ENCODE measurements at places on chromosomes 2 and 18.

DNA sequence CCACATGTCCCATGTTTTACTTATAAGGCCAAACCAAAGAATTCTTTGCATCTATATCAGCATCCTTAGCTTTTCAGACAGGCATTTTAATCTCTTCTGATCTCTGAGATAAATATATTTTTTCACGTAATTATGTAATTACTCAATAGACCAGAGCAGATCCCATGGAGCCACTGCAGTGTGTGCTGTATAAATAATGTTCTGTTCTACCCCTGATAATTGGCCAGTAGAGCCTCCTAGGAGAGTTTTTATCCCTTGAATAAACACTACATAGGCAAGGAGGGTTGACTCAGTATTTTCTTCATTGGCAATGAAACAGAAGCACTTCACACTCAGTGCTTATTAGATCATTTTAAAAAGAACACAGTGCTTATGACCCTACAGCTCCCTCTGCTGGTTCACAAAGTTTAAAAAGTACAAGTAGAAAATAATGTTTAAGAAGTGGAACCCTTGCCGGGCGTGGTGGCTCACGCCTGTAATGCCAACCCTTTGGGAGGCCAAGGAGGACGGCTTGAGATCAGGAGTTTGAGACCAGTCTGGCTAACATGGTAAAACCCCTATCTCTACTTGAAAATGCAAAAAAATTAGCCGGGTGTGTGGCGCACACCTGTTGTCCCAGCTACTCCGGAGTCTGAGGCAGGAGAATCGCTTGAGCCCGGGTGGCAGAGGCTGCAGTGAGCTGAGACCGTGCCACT is 91.9 kb downstream of the PPP1R1C start:
- DNase-seq = peak; percentile 87

DNA sequence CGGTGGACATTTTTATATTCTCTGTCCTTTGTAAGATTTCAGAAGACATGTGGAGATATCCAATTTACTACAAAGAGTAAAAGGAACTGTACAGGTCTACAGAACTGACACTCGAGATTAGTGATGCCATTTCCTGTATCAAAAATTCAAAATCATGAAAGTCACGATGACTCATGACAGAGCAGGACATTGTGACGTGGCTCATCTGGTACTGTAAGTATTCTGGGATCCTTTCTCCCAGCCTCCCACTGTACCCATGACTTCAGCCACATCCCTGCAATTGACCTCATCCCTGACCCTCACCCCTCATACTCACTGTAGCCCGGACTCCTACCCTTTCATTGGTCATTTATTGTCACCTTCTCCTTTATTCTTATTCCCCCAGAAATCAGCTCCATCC is 736.5 kb downstream of the EPHA4 start:
- DNase-seq = no peak

DNA sequence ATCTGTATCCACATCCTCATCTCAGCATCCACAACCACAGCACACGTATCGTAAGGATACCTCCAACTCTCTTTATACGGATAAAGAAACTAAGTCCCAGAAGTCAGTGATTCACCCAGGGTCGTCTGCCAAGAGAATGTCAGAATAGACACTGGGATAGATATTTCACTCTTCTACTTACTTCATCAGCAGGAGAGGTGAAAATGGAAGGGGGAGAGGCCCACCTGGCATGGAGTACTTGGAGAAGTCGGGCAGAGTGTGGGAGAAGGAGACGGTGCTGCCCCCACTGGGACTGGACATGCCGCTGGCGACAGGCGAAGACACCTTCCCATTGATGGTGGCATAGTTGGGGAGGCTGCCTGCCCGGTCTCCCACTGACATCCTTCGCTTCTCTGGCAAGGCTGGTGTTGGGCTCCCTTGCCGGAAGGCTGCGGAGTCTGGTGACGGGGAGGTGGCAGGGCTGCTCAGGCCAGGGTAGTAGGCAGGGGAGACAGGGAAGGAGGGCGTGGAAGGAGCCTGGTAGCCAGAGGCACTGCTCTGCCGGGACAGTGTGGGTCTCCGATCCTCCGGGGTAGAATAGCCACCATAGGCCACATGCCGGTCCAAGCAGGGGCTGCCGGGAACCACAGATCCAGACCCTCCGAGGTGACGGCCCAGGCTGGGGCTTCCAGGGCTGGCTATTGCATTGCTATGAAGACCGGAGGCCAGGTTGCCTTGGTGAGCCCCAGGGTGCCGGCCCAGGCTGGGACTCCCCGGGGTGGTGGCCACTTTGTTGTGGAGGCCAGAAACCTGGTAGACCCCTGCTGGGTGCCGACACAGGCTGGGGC is 185.1 kb downstream of the TNS1 start:
- DNase-seq = peak; percentile 25

DNA sequence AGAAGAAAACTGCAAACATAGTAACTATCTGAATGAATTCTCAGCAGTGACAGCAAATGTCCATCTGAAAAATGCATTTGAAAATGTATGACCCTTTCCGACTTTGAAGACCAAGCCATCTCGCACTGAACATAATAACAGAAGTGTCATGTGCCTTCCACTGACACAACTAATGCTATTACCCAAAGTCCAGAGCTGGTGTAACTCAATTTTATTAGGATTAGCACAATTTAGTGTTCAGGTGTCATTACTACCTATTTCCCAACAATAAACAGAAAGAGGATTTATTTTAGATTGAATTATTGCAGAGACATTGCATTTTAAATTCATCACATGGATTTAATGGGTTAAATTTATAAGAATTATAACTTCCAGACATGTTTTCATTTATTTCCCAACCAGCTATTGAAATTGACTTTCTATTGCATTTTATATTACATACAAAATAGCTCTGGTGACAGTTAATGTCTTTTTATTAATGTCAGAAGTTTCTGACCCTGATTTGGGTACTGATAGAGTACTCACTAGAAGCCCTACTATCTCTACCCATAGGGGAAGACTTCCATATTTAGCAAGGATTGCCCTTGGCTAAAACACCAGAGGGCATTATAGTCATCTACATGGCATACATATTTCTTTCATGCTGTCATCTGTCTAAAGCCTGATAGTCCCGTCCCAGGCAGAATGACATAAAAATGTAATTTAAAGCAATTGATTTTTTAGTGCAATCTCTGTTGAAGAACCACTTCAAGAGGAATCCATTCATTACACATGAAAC is 7.0 kb upstream of the STK39 start:
- peak; percentile 43 for DNase-seq

DNA sequence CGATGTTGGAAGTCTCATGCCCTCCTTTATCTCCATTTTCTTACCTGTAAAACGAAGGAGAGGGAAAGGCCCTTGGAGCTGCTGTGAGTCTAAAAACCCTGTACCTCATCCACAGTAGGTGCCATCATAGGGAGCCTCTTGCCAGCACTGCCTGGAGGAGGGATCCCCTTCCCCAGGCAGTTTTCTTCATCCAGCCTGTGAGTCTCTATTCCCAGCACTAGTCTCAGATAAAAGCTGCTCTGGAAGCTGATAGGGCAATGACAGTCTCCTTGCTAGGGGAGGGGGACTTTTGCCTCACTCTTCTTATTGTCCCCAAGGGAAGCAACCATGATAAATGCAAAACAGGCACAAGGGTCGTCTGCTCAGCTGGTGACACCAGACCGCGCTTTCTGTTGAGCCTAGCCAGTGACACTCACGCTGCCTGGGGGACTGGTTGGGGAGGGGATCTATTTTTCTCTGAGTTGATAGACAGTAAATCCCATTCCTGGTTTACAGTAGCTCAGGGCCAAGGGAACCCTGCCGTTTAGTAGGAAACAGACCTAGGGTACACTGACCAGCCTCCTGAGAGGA is 139.5 kb upstream of the NABP1 start:
- DNase-seq = no peak

GRCh38 chr2:139825726-139826125 is 1045.5 kb upstream of the NXPH2 start:
- no peak for DNase-seq

GRCh38 chr2:39730685-39731302 is 48.3 kb downstream of the THUMPD2 start:
- DNase-seq = peak; percentile 15

DNA sequence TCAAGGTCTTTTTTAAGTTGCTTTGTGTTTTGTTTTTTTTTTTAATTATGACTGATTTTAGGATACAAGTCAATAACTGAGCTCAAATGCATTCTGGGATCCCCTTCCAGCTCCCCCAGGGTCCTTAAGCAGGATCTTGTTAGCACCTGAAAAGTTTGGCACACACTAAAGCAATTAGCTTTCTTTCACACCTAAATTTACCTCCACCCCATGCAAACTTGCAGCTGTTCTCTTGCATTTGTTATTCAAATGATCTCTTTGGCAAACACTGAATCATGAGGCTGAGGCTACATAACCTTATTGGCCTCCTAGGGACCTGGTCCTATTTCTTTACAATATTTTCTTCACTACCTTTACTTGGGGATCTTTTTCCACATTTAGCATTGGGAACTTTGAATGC is 2026.1 kb upstream of the CELF4 start:
- no peak for DNase-seq

DNA sequence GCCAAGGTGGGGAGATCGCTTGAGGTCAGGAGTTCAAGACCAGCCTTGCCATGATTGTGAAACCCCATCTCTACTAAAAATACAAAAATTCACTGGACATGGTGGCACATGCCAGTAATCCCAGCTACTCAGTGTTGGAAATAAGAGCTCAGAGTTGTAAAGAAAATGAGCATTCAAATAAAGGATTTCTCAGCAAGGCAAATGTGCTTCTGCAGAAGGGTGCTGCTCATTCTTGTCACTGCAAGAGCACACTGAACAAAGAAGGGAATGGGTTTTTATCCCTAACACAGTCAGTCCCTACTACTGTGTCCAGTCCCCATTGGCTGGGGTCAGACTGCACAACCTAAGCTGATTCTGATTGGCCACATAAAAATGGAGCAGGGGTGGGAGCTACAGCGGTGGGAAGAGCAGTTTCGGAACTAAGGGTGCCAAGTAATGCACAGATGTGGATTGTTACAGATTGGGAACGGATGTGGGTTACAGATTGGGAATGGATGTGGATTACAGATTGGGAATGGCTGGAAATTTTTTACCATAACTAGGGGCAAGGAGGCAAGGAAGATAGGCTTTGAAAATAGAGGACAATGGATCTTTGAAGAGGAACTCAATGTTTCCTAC is 31.1 kb upstream of the TRAPPC8 start:
- no peak for DNase-seq

DNA sequence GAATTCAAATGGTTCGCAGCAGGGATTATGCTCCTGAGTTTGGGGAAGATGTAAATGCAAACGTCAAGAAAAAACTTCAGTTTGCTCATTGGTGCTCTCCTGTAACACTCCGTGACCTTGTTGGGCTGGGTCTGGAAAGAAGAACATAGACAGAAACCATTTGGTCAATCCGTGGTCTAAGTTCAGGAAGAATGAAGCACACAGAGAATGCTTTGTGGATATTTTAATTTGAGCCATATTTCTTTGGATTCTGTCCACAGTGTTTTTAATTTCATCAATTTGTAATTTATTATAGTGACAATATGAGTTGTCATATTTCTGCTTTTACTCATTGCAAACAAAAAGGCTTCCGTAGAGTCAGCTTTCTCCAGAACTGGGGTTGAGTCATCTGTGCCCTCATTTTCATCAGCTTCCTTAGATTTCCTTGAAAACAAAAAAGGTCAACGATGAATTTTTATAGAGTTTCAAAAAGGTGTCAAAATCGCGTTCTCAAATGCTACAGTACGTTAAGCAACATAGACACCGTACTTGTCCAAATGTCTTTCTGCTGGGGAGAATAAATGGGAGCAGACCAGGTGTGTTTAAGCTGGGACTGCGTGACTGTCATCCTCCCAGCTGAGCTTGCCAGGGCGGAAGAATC is 606.4 kb downstream of the RNF144A start:
- peak; percentile 84 for DNase-seq

DNA sequence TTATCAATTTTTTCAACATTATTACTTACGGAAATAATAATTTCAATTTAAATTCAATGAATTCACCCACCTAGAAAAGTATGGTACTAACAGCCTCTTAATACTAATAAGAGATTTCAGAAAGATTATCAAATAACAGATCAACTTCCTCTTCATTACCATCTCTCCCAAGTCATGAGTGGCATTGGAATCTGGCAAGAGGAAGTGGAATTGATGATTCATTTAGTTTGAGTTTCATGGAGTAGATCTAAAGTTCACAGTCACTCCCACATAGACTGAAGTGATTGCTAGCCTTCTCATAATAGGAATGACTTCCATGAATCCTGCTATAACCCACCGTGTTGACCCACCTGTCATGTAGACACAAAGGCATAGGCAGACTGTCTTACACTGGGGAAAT is 77.7 kb upstream of the WDR75 start:
- peak; percentile 64 for DNase-seq

DNA sequence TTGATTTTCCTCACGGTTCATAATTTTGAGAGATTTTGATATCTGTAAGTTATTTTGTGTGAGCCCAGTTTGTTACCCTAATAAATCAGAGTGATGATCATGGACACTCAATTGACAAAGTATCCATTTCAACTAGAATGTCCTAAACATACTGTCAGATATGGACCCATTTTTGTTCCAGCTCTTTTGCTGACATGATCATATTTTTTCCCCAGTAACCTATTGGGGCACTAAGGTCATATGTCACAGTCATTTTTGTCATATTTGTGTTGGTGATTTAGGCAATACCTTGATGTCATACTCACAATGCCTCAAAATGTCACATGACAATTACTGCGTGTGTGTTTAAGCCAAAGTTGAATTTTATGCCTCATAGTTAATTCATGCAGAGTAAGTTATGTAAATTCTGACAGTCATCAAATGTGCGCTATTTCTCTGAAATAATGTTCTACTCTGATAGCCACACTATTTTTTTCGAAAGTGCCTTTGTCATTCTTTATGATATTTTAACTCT is 218.7 kb downstream of the ARHGAP15 start:
- no peak for DNase-seq

GRCh38 chr2:204116159-204116792 is 179.7 kb downstream of the ICOS start:
- DNase-seq = no peak

DNA sequence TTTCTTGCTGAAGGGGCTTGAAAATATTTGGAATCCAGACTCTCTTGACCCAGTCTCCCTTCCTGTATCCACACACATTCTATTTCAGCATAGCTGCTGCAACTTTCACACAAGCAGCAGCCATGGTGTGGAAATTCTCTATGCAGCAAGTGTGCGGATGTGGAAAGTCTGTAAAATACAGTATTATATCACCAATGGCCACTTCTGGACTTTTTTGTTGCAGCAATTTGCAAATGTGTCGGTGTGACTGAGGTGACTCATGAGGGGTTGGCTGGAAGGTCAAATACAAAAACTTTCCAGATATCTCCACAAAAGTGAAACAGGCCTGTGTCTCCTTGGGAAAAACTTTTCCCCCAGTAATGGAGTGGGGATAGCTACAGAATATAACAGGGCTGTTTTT is 299.3 kb upstream of the GYPC start:
- DNase-seq = no peak

DNA sequence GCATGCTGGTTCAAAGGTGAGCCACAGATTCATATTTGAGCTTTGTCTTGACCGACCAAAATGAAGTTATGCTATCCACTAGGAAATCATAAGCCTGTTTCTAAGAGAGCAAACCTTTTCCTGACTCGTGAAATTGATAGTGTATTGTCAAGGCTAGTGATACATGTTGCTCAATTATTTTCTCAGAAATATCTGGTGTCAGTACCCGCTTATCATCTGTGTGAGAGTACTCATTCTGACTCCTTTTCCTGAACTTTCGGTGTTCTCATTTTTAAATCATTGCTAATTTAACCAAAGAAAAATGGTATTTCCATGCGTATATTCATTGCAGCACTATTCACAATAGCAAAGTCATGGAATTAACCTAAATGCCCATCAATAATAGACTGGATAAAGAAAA is 56.2 kb downstream of the SGPP2 start:
- no peak for DNase-seq

All from fibroblast of upper back skin (primary cell).